Stimulated activated CD4-positive, alpha-beta T cell treated with anti-CD3 and anti-CD28 coated beads, Interleukin-15, amount 100 ng/mL, for 24 hours (primary cell): ENCODE measurements at places on chromosomes 3 and 15.

DNA sequence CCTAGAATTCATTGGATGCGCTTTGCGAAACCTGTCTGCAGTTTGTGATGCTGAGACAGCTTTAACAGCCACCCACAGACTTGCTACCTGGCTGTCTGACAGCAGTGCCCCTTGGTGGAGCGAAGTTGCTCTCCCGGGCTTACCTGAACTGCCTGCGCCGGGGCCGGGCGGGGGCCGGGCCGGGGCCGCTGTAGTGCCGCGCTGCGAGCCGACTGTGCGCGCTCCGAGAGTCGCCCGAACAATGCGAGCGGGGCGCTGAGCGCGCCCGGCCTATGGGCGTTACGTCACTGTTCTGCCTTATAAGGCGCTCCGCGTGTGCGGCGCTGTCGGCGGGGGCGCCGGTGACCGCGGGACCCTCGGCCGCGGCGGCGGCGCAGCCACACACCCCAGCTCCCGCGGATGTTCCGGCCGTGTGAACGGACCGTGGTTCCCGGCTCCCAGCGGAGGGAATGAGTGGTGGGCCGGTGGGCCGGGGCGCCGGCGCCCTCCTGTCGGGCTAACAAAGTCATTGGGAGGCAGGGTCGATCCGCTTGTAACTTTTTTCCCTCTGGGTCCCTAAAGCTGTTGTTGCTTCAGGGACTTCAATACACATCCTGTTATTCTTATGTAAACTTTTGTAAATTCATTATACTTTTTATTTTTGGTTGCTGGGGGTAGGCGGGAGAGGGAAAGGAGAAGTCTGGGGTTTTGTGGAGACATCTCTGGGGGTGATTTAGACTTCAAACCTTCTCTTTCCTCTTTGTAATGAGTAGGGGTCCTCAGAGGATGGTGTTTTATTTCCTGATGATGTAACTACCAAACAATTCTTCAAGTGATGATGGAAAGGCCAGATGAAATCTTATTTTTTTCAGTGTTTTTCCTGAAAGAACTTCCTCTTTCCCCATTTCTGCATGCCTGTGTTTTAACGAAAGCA, 58.5 kb downstream of the CMSS1 start:
- peak; percentile 73 for DNase-seq

DNA sequence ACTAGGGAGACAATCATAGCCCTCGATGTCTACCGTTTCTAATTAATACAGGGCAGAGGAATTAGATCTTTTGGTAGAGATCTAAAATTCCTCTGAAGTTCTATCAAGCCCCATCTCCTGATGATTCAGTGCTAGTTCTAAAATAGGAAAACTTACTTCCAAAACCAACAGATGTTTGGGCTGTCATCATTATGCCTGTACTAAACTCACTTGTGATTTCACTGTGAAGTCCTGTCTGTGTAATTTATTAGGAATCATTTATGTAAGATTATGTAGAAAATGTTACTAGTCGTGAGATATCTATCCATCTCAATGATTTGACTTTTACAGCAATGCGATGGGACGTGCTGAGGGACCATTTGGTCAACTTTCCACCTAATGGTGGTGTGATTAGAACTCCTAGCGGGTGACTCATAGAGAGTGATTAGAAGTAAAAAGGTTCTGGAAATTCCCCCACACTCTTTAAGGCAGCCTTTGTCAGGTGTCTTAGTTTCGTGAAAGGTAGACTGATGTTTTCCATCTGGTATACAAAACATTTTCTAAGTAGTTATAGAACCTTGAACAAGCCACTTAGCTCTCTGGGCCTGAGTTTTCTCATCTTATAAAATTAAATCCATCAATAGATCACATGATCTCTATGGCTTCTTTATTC, 34.2 kb downstream of the LIPC start:
- DNase-seq, result no peak

DNA sequence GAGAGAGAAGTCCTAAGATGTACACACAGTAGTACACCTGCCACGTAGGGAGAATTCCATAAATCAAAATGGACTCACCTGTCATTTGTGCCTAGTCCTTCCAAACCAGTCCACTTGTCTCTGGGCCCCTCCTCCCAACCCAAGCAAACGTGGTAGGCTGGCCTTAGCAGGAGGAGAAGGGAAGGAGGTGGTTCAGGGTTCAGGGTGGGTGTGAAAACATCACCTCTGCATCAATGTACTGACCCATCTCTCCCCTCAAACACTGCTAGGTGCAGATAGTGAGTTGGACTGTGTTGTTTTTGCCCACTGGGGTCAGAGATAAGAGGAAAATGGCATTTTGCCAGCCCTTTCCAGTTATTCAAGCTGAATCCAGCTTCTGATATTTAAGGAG, 99.3 kb downstream of the MME start:
- no peak for DNase-seq

GRCh38 chr3:34483311-34483887, 685.0 kb downstream of the PDCD6IP start:
- DNase-seq, result no peak

- DNase-seq, result no peak
Observed at GRCh38 chr3:14757153-14757700, 61.5 kb upstream of the FGD5 start.

DNA sequence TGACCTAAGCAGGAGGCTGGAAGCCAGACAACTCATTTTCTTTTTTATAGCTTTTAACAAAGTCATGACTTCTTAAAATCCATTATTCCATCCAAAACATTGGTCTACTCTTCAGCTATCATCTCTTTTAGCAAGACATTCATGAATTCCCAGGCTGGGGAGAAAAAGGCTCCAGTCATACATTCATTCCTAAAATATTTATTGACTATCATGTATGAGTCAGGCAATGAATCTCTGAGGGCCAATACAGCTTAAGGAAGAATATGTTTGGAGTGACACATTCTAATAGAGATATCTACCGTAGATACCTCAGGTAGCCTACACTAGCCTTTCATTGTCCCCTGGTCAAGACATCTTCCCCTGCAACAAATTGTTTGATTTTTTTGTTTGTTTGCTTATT, 196.4 kb upstream of the NANOGP8 start:
- DNase-seq, result no peak

DNA sequence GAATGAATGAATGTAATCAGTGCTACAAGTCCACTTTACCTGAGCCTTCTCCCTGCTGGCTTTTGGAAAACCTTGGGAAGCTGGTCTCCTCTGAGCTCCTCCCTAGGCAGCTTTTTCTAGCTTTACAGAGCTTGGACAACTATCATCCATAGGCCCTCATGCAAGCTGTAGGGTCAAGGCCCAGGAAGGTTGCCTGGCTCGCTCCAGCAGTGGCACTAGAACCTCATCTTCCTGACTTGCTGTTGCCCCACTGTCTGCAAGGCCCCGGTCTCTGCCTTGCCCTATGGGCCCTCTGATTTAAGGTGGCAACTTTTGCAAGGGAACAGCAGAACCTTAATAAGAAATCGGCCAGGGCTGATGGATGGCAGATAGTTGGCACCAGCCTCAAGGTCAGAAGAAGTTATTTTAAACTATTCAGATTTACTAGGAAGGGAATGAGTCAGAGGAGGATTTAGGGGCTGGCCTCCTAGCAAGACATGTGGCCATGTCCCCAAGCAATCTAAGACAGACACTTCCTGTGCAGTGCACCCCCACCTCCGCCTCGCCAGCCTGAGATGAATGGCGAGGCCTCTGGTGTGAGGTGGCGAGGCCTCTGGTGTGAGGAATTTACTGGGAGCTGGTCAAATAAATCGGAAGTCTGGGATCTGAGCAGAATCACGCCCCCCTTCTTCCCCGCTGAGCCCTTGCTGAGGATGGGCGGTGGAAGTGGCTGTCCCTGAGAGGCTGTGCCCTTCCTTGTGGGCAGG, 180.8 kb downstream of the MEGF11 start:
- no peak for DNase-seq

GRCh38 chr3:182809531-182809930, 16.2 kb downstream of the ATP11B start:
- no peak for DNase-seq

GRCh38 chr3:40179016-40179415, 130.5 kb upstream of the EIF1B start:
- DNase-seq, result peak; percentile 74

- no peak for DNase-seq
Observed at GRCh38 chr15:101499863-101500713, 10.6 kb upstream of the PCSK6 start.

DNA sequence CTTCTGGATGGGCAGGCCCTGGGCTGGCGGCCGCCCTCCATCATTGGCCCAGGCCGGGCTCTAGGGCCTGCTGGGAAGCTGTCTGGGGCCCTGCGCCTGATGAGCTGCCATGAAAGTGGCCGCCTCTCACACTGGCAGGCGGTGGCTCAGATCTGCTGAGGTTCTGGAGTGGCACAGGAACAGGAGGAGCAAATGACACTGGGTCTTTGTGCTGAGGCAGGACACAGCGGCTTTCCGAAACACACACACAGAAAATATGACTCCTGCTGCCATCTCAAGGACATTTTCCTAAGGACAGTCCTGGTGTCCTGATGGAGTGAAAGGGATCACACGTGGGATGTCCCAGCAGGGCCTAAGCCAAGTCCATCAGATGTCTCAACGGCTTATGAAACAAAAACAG, 103.5 kb downstream of the NUP210 start:
- no peak for DNase-seq

DNA sequence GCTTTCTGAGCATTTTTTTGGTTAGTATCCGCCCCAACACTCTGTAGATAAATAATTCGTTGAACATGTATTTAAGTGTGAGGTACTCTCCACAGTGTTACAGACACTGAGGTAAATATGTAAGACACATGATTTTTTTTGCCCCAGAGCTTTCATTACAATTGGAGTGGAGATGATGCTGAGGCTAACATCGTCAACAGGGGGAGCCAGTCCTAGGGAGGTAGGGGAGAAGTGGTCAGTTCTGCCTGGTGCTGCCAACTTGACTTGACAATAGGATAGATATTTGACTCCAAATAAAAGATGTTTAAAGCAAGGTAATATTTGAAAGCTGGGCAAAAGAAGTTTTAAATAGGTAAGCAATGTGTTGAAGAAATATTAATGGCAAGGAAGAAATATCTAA, 295.7 kb downstream of the UNC13C start:
- no peak for DNase-seq

DNA sequence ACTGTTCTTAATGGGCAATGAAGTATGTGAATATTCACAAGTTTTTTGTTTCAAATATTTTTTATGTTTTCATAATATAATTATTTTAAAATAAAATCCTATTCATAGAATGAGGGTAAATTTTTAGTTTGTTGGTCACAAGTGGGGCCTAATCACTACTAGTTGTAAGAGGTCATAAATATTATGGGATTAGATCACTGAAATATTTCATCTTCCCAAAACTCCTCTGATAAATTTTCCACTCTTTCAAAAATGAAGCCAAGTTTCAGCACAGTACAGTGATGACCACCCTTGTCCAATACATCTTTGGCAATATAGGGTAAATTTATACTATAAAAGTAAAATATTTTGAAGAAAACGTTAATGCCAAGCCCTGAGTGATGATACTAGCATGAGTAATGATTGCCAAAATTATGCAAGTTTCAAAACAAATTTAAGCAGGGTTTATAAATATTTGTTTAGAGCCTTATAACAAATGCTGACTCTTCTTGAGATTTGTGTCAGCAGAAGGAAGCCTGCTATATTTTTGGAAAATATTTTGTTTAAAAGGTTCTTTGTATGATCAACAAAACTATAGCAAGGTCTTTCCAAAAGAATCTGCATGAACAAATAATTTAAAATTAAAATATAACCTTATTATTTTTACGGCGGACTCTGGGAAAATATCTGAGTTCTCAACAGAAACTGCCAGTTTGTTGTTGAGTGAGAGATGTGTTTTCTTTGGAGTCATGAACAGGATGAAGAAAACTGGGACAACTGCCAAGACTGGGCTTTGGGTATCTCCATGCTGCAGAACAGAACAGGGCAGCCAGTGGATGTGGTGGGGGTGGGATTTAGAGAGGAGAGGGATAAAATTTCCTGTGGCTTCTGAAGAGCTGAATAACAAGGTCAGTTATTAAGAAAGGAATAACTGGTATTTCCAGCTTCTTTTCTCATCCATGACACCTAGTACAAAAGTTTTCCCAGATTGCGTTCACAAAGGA, 17.9 kb upstream of the TM4SF1 start:
- no peak for DNase-seq

DNA sequence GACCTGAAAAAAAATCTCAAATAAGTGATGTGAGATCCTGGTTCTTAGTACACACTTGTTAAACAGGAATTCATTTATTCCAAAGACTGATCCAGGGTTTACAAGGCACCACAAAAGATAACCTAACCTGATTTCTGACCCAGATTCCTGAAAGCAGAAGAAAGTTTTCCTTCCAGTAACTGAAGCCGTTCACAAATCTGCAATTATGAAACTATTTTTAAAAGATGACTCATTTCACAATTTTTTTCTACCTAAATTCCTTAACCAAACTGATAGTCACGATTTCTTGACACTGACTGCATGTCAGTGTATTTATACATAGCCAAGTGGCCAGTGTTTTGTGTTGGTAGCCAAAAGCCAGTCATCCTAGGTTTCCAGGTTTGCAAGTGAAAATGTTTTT, 17.1 kb downstream of the SLC9A9 start:
- no peak for DNase-seq

DNA sequence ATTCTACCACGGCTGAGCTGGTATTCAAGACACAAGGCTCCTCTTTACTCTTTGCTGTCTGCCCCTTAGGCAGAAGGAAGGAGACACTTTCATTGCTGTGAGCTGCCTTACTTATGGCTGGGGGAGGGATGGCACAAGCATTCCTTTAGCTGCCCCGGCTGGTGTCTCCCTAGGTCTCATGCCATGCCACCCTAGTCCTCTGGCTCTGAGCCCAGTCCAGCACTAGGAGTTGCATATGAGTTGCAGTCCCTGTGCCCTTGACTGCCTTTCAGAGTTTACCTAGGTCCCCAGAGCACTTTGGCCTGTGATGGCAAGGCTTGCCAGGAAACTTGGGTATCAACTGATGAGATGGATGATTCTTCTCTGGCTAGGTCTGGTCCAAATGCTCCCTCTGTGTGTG, 296.4 kb downstream of the RBMS3 start:
- no peak for DNase-seq

DNA sequence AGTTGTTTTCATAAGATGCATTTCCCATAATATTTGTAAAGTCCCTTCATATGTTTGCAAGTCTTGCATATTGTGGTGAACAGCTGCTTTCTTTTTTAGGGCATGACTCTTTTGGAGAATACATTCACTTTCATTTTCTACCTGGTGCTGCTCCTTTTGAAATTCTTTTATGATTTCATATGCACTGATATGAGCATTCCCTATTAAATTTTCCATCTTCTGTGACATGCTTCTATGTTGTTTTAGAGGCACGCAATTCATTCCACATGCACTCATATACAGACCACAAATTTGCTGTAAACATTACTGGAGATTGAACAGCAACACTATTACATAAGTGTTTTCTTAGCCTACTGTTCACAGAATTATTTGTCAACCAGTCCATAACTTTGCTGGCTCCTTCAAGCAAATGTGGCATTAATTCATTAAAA, 92.8 kb upstream of the TNFSF10 start:
- no peak for DNase-seq

- no peak for DNase-seq
Observed at GRCh38 chr3:108486941-108487340, 23.5 kb downstream of the MYH15 start.

DNA sequence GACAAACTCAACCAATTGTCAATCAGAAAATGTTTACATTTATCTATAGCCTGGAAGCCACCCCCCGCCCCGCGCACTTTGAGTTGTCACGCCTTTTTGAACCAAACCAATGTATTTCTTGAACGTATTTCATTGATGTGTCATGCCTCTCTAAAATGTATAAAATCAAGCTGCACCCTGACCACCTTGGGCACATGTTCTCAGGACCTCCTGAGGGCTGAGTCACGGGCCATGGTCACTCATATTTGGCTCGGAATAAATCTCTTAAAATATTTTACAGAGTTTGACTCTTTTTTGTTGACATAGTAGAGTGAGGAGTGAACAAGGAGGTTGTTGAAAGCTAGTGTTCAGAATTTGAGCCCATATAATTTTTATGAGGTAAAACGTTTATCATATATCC, 6.5 kb downstream of the MCTP2 start:
- DNase-seq, result no peak
